ENCODE measurements at places on chromosomes 4 and X.

DNA sequence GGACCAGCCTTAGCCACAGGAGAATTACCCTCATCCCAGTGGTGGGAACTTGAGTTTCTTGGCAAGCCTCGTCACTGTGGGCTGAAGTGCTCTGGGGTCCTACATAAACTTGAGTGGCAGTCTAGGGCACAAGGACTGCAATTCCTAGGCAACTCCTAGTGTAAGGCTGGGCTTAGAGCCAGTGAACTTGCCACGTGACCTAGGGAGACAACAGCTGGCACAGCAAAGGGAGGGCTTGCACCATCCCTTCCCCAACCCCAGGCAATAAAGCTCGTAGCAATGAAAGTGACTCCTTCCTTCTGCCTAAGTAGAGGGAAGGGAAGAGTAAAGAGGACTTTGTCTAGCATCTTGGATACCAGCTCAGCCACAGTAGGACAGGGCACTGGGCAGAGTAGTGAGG is 81.8 kb downstream of the TEX11 start:
- DNase-seq, result no peak

DNA sequence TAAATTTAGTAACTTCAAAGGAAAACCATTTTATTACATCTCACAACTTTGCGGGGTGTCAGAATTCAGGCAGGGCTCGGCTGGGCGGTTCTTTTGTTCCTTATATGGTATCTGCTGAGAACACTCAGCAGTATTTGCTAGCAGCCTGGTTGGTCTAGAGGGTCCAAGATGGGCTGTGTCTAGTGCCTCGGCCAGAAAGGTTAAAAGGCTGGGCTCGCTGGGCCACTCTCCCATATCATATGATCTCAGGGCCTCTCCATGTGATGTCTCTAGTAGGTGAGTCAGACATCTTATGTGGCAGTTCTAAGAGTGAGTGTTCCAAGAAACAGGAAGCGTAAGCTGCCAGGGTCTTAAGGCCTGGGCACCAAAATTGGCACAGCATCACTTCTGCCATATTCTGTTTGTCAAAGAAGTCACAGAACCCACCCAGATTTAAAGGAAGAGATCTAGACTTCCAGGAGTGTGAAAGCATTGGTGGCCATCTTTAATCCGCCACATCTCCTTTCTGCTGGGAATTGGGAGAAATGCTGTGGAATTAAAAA is 100.9 kb upstream of the ATP6AP2 start:
- DNase-seq, result no peak

DNA sequence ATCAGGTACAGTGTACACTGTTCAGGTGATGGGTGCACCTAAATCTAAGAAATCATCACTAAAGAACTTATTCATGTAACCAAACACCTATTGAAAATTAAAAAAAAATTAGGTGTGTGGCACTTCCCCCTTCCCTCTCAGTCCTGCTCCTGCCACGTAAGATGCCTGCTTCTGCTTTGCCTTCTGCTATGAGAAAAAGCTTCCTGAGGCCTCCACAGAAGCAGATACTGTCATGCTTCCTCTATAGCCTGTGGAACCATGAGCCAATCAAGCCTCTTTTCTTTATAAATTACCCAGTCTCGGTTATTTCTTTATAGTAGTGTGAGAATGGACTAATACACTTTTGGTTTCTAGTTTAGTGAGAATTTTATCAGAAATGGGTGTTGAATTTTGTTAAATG is 459.8 kb upstream of the DIPK2B start:
- DNase-seq, result no peak

DNA sequence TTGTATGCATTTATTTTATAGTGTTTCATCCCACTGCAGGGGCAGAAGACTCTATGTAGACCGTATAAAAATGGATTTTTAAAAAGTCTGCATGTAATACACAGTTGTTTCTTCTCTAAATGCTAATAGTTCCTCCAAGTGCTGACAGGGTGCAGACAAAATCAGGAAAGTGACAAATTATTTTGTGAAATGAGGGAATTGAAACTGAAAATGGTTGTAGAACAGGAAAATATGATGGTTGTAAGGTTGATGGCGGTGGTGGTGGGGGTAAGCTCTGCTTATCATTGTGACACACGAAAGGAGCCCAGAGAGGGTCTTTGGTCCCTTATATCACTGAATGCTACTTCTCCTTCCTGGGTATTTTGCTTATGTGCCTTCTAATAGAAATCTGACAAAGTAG is 4.3 kb downstream of the IL15 start:
- DNase-seq, result no peak

DNA sequence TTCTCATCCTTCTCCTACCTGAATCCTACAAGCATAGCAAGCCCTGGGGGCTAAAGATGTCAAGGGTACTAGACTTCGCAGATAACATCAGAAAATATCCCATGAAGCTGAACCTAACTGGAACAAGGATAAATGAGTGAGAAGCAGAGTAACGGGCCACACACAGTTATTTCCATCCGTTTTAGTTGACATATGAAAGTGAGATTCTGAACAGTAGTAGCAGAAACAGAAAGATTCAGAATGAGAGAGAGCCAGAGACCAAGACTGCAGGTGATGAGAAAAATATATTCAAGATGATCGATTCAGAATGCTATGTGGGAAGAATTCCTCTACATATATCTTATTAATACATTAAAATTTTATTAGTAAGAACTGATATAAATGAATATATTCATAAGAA is 165.1 kb downstream of the TSPAN5 start:
- no peak for DNase-seq

GRCh38 chr4:175916626-175917351 is 104.7 kb upstream of the GPM6A start:
- no peak for DNase-seq
